ENCODE measurements at places on chromosomes 2 and 18.

- no peak for DNase-seq
Measured at GRCh38 chr2:41410011-41410410, 637.8 kb upstream of the PKDCC start.

GRCh38 chr2:163185160-163185559 lies 346.6 kb upstream of the KCNH7 start:
- DNase-seq, result no peak

DNA sequence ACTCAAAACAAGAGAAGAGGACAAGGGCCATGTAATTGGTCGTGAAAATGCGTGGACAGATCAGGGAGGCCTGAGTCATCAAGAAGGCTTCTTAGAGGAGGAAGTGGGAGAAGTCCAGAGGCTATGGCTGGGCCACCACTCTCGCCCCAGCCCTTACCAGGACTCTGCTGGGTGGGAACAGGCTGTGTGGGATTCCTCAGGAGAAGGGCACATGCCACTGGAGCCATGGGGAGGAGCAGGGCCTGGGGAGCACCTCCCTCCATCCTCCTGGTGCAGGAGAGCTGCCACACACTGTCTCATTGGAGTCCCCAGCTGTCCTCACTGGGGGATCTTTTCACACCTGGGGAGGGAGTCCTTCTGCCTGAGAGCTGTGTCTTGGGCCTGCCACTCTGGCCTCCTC lies 9.4 kb upstream of the RALB start:
- DNase-seq, result no peak

GRCh38 chr2:50018921-50019320 lies 864.6 kb upstream of the FSHR start:
- DNase-seq, result no peak

DNA sequence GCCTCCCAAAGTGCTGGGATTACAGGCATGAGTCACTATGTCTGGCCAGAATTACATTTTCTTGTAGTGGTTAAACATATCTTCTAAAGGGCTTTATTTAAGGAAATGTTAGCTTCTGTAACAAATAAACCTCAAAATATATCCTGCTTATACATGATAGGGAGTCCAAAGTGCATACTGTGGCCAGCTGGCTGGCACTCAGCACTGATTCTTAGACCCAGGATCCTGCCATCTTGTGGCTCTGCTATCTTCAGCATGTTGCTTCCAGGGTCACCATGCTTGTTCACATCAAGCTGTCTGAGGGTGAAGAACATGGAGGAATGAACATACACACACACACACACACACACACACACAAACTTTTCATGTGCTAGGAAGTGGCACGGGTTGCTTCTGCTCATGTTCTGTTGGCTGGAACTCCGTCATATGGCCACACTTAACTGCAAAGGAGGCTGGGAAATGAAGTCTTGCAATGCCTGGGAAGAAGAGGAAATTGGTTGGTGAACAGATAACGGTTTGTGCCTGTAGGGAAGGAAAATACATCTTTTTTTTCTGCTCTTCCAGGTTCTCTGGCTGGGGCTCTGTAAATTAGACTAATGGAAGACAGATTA lies 40.0 kb downstream of the NPPC start:
- no peak for DNase-seq

GRCh38 chr2:68448671-68449653 lies 18.1 kb downstream of the FBXO48 start:
- DNase-seq, result no peak

All from memory B cell (primary cell).